COR-L47 (cell line): ENCODE measurements at places on chromosomes 1 and 21.

DNA sequence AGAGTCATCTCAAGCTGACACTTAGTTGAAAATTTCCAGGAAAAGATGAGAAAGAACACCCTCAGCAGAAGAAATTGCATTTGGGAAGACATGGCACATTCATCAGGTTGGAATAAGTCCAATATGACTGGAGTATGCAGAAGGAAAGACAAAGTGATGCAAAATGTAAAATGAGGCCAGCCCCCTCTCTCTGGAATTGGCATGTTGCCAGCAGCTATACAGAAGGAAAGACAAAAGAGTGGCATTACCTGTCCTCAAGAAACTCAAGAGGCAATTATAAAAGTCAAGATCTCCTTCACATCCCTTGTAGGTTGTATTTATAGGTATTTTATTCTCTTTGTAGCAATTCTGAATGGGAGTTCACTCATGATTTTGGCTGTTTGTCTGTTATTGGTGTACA lies 426.3 kb downstream of the AGBL4 start:
- no peak for DNase-seq

- no peak for DNase-seq
Observed at GRCh38 chr21:36105327-36105842, 29.5 kb upstream of the CBR3 start.

GRCh38 chr1:21742578-21742977 lies 40.4 kb downstream of the USP48 start:
- no peak for DNase-seq

GRCh38 chr1:18816808-18817207 lies 42.7 kb downstream of the TAS1R2 start:
- no peak for DNase-seq

GRCh38 chr1:95625224-95625623 lies 391.2 kb downstream of the RWDD3 start:
- DNase-seq = no peak

- DNase-seq = no peak
Observed at GRCh38 chr1:241310451-241310850, 46.6 kb downstream of the RGS7 start.

DNA sequence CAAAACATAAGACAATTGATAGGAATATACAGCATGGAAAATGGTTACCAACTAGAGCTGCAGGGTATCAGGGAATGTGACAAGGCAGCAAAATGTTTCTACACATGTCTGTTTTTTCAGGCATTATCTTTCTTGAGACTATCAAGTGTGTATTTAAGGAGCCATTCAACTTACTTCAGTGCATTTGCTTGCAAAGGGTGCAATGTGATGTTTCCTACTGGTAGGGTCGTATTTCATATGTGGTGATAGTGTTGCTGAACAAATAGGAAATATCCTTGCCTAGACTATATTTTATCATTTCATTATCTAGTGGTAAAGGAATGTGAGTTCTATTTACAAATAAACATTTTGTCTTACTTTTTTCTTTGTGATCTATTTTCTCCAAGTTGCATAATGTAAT lies 42.4 kb downstream of the PTPRC start:
- DNase-seq = no peak

GRCh38 chr1:207499573-207499972 lies 3.6 kb downstream of the CR1 start:
- peak; percentile 65 for DNase-seq

DNA sequence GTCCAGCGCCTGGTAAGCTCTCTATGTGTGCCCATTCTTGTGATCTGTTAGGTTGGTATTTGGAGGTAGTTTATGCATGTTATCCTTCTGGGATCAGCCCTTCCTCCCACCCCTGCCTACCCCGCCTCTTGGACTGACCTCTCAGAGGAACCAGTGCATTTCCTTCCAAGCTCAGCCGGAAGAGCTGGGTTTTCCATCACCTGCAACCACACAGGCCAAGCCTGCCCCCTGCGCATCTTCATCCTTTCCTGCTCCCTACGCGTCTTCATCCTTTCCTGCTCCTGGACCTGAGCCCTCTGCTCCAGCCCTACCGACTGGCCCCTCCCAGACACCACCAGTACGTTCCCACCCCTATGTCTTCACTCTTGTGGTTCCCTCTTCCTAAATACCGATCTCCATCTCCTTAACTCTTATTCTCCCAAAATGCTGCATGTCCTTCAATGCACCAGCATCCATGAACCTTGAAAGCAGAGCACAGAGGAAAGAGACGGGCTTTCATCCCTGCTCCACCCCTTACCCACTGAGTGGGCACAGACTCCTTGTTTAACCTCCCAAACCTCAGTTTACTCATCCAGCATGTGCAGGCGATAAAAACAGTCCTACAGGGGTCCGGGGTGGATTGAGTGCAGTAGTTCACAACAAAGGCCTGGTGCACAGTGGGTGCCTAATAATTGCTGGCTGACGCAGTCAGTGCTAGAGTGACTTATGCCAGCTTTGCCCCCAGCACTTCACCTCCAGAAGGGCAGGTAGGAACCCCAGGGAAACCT lies 526.3 kb downstream of the MATN1 start:
- DNase-seq = no peak

GRCh38 chr1:222165629-222166028 lies 382.3 kb downstream of the HHIPL2 start:
- no peak for DNase-seq

DNA sequence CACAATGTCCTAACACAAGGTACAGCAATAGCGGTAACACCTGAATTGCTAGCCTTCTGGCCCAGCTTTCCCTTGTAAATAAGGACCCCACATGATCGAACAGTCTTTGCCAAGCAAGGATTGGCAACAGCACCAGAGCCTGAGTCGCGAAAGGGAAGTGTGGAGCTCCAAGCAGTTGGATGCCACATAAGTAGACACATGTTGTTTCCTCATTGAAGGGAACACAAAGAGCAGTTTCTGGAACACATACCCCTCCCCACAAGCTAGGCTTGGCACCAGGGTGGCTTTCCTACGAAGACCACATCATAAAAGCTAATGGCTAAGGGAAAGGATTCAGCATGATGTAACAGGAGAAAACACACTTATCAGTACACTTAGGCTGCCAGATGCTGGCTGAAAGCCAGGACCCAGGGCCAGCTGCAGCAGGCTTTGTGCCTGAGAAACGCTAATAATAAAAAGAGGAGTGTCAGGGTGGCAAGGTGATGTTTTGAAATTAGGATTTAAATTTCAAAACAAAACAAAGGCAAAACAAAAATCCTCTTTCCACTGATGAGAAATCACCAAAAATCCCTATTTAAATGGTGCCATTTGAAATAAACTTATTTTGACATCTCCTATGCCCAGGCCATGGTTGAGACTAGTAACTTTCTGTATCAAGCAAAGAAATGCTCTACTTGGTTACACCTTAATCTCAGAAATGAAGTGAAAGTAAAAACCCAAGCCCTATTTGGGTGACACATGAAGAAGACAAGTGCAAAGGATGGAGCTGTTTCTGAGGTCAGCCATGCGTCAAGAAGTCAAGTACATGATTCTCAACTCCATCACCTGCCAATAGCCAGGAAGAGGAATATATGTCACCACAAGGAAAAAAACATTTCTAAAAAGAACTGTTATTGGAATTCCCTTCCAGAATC lies 11.9 kb upstream of the CPLANE2 start:
- peak; percentile 97 for DNase-seq

DNA sequence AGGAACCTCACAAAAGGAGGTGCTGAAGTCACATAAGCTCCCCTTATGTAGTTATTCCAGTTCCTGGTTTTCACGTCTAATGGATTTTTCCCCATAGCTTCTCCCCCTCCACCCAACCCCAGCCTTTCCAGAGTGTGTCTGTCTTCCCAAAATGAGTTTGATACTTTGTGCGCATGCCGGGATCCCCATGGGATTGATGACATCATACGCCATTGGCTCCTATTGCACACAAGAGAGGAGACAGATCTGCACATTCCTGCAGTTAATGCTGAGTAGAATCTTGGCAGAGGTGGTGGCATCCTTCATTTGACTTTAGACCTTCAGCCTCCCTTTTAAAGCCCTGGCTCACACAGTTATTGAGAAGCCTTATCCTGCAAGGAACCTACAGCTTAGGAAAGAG lies 71.4 kb downstream of the DDR2 start:
- DNase-seq = no peak

- no peak for DNase-seq
Observed at GRCh38 chr1:109901141-109901523, 9.5 kb upstream of the CSF1 start.

DNA sequence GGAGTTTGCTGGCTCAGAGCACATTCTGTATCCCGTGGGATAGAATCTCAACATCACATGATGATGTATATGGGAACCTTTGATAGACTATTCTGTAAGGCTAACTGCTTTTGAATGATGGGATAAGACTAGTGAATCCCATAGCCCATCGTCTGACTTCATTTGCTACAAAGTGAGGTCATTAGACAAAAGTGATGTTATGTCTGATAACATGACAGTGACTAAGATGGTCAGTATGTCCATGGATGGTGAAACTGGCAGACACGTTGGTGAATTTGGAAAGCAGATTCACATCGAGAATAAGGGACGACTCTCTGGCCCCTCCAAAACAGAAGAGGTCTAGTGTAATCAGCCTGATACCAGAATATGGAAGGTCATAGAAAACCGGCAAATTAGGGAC lies 108.4 kb downstream of the HHAT start:
- DNase-seq = no peak

GRCh38 chr1:152328801-152329391 lies 3.9 kb upstream of the FLG start:
- no peak for DNase-seq

DNA sequence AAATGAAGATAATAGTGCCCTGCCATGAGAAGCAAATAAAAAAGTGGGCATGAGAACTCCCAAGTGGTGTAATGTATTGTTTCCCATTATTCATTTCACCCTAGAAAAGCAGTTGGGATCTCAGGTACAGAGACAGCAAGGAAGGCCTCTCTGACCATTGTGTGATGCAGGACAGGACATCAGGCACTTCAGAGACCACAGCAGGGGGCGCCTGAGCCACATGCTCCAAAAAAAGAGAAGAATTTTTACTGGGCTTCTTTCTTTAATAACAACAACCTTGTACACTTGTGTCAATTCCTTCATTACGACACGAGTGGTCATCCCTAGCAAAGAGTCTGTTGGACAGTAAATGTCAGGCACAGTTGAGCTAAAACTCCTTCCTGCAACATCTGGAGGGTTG lies 533.3 kb downstream of the OMA1 start:
- DNase-seq = no peak

DNA sequence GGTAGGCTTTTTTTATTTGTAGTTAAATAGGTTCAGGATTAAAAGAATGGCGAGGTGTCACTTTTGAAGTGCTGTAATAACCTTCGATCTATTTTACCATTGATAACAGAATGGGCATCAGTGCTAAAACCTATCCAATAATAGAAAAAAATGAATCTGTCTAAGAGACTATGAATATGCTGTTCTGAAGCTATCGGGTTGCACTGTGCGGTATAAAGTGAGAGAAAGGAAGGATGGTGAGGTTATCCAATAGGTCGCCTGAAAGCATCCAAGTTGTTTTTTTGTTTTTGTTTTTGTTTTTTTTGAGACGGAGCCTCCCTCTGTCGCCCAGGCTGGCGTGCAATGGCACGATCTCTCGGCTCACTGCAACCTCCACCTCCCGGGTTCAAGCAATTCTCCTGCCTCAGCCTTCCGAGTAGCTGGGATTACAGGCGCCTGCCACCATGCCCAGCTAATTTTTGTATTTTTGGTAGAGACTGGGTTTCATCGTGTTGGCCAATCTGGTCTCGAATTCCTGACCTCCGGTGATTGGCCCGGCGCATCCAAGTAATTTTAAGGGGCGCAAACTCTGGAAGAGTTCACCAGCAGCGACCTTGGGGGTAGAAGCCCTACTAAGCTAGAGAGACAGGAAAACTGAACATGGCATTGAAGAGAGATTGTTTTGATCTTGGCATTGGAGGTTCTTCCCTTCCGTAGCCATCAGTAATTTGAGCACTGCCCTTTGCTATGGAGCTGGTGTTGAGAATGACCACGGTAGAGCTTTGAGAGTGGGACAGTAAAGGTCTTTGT lies 8.7 kb upstream of the MDM4 start:
- peak; percentile 25 for DNase-seq

- no peak for DNase-seq
Observed at GRCh38 chr1:229717786-229718576, 91.9 kb downstream of the URB2 start.

DNA sequence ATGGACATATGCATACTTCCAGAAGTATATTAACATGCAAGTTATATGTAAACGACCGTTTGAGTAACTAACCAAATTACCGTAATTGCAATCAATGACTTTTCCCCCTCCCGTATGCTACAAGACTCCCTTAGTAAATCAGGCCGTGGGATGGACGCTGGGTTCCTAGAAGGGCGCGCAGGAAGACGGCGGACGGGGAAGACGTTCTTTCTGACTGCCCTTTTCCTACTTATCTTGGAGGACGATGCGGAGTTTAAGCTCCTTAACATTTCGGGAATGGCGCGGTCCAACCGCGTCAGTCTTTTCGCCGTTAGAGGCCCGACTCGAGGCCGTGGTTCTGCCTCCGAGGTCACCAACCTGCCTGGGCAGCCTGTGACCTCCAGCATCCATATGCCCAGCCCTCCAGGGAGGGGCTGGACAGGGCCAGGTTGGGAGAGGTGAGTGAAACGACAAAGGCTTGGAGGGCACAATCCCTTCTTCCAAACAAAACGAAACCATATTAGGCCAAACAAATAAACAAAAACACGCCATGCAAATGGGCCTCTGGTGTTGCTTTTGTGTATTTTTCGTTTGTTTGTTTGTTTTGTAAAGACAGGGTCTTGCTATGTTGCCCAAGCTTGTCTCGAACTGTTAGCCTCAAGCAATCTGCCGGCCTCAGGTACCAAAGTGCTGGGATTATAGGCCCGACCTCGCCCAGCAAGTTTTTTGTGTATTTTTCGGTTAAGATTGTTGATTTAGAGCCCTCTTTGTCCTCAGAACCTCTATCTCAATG lies 873 bp upstream of the PI4KB start:
- DNase-seq = no peak

DNA sequence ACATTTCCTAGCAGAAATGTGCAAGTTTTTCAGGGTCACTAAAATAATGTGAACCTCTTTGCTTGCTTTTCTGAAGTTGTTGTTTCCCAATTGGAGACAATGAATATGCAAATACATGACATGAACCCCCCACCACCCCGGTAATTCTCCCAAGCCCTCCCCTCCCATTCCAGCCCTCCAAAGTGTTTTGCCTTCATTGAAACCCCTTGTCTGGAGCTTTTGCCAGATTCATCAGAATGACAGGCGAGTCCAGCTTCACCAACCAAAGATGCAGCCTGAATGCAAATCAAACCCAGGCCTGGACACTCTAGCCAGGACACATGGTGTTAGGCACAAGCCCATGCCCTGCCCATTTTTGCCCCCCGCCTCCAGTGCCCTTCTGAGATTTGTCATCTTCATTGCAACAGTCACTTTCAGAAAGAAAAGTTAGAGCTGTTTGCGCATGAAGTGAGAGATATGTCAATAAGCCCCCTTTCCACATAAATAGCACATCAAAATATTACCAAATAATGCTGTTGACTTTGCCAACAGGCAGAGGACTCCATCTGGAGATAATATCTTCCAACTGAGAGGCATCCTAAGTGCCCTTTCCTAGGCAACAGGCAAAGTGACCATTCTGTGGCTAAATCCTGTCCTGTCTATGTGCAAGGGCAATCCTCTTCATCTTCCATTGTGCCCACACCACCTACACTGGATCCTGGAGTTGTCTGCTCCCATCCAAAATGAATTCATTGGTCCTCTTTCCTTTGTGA lies 145.6 kb upstream of the NFIA start:
- DNase-seq = no peak

- DNase-seq = no peak
Observed at GRCh38 chr1:13652238-13652637, 47.8 kb upstream of the PRDM2 start.
